ENCODE measurements at places on chromosomes 11 and 22. TPM values are rescaled to one million over a fixed set of nuclear protein-coding genes. Genes with fewer than 3 reads are reported as not detected.

DNA sequence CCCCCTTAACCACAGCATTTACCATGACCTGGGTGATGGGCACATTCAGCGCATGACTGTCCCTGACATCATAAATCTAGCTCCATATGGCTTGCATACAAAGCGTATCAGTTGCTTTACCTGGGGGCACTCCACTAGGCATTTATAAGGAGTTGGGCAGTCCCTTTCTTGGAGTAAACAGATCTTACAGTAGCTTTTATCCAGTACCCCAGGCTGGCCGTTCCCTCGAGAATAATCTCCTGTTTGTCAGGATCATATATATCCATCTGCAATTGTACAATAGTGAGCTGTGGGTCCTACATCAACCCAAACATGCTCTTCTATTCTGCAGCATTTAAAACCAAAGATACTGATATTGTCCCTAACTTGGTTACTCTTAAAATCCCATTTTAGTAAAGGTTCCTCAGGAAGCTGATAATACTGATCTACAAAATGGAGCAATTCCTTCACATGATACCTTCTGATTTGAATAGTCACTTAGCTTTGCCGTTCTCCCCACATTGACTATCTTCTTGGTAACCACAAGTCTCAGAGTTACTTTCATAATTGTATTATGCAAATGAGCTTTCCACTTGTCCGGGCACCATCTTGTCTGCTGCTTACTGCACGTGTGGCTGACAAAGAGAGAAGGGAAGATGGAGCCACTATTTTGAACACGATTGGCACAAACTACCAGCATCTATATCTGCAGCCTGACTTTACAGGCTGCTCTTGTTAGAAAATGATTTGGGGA is 205.0 kb downstream of the CWF19L2 start:
- no peak for DNase-seq

SCGB2A2 gene
- not detected for total RNA-seq

GRCh38 chr11:87722756-87723565 is 452.3 kb downstream of the RAB38 start:
- DNase-seq = no peak

DNA sequence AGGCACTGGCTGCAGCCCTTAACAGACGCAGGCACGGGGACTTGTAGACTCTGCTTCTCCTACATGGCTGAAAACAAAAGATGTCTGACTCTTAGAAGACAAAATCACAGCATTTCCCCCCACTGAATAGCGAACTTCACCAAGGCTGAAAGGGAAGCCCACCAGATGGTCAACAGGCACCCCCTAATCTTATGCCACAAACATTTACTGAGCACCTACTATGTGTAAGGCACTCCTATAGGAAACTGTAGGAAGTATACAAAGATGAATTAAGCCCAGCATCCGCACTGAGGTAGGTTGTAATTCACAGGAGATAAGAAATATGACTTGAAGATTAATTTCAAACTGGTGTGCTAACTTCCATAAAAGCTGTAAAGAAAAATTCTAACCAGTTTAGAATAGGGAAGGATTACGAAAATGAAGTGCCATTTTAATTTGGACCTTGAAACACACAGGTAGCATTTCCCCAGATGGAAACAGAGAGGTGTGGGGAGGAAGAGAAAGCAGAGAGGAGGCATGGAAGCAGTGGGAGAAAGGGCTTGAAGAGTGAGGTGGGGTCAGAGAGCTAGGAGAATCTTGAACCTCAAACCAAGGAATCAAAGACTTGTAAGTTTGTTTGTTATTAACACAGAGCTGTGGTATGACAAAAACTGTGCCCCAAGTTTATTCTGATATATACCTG is 38.1 kb downstream of the NUMA1 start:
- DNase-seq = no peak

DNA sequence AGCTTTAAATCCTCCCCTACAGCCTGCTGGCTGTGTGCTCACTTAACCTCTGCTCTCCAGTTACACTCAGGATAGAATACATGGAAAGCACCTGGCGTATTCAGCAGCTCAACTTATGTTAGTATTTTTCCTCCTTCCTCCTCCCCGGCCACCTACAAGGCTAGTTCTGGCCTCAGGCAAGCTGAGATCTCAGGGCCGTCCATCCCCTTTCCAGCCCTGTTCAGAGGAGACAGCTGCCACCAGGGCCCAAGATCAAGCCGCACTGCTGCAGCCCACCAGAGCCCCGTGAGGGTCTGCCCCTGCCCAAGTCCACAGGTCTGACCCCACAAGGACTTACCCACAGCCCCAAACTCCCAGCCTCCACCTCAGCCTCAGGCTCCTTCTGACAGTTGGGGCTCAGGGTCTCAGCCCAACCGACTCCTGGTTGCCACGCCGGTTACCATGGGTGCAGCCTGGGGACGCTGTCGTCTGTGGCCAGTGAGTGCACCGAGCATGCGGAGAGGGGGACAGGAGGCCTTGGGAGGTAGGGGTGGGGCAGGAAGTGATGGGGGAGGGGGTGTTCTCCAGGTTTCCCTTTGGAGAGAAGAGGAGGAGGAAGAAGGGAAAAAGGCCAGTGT is at the start of gene C11orf16:
TSS of gene C11orf16 (minus strand) at position 384 of the 617 bp plus-strand sequence. CDS start 639 bp downstream, outside the sequence.
- DNase-seq = no peak

DNA sequence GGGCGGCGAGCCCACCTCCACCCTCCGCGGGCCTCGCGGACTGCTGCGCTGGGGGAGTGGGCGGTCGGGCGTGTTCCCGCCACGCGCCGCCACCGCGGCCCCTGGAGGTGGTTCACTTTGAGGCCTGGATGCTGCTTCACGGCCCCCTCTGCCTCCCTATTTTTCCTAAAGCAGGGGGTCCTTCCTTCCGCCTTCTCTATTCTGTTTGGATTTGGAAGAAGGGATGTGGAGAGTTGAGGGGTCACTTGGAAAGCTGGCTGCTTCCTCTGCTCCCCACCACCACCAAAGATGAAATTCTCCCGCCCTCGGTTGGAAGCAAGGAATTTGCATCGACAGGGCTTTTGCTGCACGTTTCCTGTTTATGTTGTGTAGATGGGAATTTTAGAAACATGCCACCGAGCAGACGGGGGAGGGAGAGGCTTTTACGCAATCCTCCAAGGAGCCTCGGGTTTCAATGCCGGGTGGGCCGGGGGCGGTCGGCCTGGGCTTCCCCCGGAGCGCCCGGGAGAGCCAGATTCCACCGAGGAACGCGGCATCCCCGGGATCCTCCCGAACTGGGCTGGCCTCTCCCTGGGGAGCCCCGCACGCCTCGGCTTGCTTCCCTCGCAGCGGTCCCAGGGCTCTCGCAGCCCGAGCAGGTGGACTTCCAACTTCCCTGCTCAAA is 403 bp upstream of the SBF2 start:
- DNase-seq = peak; percentile 70

DNA sequence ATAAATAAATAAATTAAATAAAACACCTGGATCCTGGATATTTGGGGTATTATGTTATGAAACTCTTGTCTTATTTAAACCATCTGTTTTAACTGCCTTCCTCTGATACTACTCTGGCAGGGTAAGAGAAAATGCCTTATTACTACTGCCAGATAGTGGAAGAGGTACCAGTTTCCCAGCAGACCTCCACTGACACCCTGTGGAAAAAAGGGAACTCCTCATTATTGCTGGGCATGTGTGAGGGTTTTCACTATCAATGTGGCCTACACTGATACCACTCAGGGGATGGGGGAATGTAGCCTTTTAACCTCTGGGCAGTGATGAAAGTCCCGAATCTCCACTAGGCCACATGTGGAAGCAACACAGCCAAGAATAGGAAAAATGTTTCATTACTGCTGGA is 121.0 kb downstream of the LUZP2 start:
- DNase-seq = no peak

NCAM1 gene
- total RNA-seq = 244 TPM

DNA sequence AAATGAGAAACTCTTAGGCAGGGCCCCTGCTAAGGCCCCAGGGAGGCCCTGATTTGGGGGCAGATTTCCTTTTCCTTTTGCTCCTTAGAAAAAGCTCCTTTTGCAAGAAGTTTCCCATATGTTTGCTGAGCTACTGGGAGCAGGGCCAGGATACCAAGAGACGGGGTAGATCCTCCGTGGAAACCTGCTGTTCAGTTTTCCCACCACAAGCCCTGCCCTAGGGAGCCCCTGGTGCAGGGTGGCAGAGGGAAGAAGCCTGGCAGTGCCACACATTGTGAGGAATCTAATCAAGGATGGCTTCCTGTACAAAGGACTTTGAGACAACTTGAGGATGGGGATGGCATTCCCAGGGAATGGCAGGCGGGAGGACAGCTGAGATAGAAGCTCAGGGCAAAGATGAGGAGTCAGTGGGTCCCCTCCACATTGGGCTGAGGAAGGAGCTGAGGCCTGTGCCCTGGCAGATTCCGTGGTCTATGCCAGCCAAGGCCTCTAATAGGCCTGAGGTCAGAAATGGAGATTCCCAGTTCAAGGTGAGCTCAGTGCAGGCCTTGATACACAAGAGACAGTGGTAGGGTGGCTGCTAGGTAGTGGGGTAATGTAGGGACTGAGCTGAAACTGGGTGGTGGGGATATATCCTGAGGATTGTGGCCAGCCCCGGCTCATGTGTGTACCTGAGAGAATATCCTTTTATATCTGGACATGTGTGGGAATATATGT is 15.0 kb downstream of the TUB start:
- no peak for DNase-seq

- DNase-seq = no peak
These were observed 304.1 kb upstream of the ANO5 start for GRCh38 chr11:21888814-21889213.

KCNK4 gene
- total RNA-seq = not detected

- no peak for DNase-seq
These were observed 43.5 kb upstream of the GNAZ start for GRCh38 chr22:23026777-23027176.

GRCh38 chr11:47233989-47234668 is 14.5 kb downstream of the ACP2 start:
- DNase-seq = no peak

DNA sequence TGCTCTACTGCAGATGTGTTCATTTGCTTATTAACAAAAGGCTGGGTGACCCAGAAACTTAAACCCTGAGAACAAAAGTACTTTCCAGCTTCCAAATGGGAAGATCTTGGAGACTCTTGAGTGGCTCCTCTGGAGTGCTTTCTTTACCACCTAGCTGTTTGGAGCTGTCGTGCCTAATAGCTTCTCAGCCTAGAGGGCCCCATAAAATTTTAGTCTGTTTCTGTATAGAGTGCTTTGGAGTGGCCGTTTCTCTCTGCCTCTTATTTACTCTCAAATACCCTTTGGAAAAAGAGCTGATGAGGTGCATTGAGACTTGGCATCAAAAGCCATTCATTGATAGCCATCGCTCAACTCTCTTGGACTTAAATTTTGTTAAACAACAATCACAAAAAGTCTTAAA is 50.7 kb downstream of the ZNRF3 start:
- DNase-seq = no peak

DNA sequence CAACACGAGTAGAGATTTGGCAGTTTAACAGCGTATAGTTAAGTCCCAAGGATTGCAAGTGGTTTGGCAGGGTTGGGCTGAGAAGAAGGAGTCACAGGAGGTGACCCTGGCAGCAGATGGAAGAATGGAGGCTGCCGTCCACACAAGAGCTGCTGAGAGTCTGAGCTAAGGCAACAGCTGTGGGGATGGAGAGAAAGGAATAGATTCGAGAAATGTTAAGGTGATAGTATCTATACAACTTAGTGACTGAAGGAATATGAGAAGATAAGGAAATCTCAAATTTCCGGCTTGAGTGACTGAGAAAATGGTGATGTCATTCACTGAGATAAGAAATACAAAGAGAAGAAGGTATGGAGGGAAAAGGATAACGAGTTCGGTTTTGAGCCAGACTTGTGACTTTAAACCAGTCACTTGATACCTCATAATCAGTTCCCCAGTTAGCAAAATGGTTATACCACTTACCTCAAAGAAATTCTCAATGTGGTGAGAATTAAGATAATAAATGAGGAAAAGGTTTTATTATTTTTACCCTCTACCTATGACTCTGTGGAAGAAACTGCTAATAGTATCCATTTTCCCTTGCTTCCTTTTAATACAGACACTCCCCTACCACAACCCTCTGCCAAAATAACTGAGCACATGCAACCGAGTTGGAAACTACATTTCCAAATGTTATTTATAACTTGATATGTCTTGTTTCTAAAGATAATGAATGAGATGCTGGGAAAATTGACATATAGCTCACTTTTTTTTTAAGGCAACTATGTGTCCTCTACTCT is 30.7 kb downstream of the FAM168A start:
- DNase-seq = no peak

GRCh38 chr11:15038963-15039362 is 34.4 kb upstream of the CALCB start:
- DNase-seq = no peak

- DNase-seq = no peak
These were observed 31.2 kb downstream of the KMT5B start for GRCh38 chr11:68181719-68182451.

MIOX gene
- total RNA-seq = not detected

GRCh38 chr11:102485095-102485722 is 32.6 kb upstream of the TMEM123 start:
- DNase-seq = no peak

GRCh38 chr22:46572911-46573780 is 35.7 kb upstream of the CELSR1 start:
- DNase-seq = peak; percentile 61

RRP8 gene
- total RNA-seq = 22.1 TPM

- no peak for DNase-seq
These were observed 48.4 kb downstream of the CHRDL2 start for GRCh38 chr11:74682731-74683278.

DNA sequence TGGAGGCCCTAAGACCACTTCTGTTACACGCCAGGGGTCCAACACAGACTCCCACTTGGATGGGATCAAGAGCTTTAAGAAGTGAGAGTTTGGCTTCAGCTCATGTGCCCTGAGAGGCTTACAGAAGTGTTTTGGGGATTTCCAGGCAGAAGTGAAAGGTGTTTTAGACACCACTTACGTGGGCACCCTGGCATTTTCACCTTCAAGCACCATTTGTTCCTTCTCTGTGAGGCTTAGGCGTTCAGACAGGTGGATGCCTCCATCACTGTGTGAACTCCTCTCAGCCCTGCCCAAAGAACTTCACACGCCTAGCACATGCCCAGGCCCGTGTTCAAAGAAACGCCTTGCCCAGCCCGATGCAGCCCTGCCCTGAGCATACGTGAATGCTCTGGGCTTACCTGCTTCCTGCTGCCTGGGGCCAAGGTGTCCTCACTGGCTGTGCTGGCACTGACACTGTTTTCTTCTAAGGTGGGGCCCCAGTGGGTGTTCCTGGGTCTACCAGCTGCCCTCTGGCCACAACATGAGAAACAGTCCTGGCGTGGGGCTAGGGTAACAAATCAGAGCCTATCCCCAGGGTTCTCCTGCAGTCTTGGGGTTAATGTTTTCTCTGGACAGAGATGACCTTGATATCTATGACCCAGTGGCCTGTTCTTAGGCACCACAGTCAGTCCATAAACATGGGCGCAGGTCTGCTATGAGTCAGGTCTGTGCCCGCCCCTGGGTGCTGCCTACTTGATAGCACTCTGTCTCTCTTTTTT is 34.0 kb downstream of the AMPD3 start:
- DNase-seq = no peak

Data from left ventricle myocardium superior (tissue), 1 donor.